ENCODE measurements at places on chromosomes 2 and 18. TPM values are rescaled to one million over a fixed set of nuclear protein-coding genes. Genes with fewer than 3 reads are reported as not detected.
A peak's percentile ranks its signal among the peaks of the same experiment; 100 is the strongest.

DNA sequence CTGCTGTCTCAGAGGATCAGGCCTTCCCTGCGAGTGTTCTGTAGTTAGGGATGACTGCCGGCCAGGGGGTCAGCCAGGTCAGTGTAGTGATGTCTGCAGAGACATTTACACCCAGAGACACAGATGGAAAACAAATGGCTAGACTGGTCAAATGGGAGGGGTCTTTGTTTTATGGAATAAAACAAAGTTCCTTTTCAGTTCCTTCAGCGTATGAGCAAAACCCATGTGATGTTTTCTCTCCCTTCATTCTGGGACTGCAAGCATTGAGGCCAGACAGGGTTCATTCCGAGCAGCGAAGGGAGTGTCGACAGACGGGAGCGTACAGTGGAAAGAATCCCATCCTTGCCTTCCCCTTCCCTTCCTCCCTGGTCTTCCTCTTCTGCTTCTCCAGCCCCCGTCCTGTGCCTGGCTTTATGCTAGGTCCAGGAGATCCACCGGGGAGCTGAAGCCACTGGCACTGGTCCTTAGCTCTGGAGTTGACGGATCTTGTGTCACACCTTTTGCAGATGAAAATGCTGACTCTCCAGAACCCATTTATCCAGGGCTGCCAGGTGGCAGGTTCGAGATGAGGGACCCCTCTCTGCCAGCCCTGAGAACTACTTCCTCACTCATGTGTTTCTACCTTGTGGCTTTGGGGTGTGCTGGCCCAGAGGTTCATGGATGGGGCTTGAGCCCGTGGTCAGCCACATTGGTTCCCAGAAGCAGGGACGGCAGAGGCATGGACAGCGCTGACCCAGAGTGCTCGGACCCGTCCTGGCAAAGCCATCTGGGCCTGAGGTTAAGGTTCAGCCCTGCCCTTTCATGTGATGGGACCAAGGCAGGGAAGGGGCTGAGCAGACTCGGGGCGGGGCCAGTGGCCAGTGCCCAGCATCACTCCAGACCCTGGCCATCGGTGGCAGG, 24.2 kb downstream of the ITGB1BP1 start:
- no peaks in the 10 kb centered on the region for H3K4me1 ChIP-seq
- H3K36me3 ChIP-seq = peaks cover 75% of the 10 kb centered on the region
- H3K27ac ChIP-seq = no peak overlapping the region

- no peak overlapping the region for H3K27ac ChIP-seq
- no peak overlapping the region for H3K4me3 ChIP-seq
- no peaks in the 10 kb centered on the region for H3K4me1 ChIP-seq
- DNase-seq = no peak
- H3K36me3 ChIP-seq = no peaks in the 10 kb centered on the region
- no peaks in the 10 kb centered on the region for H3K27me3 ChIP-seq
Observed at GRCh38 chr18:78895207-78896001, 84.2 kb upstream of the SALL3 start.

DNA sequence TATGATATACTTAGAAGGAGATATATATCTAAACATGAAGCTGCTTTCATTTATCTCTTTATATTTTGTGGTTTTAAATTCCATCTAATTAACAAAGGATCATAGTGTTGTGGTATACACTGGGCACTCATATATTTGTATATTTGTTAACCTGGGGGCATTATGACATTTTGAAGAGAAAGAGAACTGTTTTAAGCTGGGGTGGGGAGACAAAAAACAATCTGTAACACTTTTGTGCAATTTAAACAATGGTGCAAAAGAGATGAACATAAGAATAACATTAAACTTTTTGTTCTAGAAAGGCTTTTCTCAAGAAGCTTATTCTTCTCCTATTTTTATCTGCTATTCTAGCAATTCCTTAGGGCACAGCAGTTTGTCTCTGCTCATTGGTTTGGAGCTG, 842.0 kb upstream of the CDH2 start:
- no peaks in the 10 kb centered on the region for H3K27me3 ChIP-seq
- H3K36me3 ChIP-seq = no peaks in the 10 kb centered on the region
- DNase-seq = no peak
- no peak overlapping the region for H3K27ac ChIP-seq

DNA sequence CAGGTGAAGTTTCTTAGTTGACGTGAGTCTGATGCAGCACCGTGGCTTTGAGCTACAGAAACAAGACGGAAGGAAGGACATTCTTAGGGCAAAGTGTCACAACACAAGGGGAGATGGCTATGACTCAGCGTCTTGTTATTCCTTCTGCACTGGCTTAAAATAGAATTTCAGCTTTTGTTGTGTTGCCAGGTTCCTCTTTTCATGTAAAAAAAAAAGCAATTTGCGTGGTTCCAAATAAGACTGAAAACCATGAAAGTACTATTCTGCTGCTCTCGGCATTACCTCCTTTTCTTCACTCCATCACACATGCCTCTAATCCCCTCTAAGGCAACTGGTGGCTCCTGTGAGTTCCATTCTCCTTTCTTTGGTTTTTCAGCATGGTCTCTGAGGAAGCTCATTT, 150.1 kb downstream of the ANTXR1 start:
- peaks cover 7% of the 10 kb centered on the region for H3K36me3 ChIP-seq
- no peak overlapping the region for H3K4me3 ChIP-seq
- H3K27ac ChIP-seq = peak overlapping the region; percentile 57
- H3K27me3 ChIP-seq = no peaks in the 10 kb centered on the region
- H3K4me1 ChIP-seq = peaks cover 19% of the 10 kb centered on the region

WDR12 gene
- total RNA-seq = 146 TPM

Measured in MCF 10A (cell line).